Psoas muscle (tissue), 8 donors: ENCODE measurements at places on chromosomes 6 and 20.

GRCh38 chr6:7338031-7338430 lies 25.0 kb upstream of the SSR1 start:
- no peak for DNase-seq

GRCh38 chr6:110703010-110703905 lies 112.0 kb downstream of the CDK19 start:
- DNase-seq = no peak

DNA sequence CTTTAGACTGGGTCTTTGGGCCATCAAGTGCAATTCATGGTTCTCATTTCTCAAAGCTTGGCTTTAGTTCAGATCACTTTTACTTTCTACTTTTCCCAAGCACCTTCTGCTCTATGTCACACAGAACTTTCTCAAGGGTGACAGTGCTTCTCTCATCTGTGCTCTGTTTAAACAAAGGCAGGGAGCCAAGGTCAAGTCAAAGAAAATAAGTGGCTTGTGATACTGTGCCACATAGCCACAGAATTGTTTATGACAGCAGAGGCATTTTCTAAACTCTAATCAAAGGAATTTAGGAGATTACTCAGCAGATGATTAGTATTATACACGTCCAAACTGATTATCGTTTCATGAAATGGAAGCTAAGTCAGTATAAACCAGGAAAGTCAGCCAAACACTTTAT lies 348.0 kb downstream of the HDGFL1 start:
- no peak for DNase-seq

GRCh38 chr20:3687655-3688054 lies 5.8 kb upstream of the ADAM33 start:
- DNase-seq = no peak

DNA sequence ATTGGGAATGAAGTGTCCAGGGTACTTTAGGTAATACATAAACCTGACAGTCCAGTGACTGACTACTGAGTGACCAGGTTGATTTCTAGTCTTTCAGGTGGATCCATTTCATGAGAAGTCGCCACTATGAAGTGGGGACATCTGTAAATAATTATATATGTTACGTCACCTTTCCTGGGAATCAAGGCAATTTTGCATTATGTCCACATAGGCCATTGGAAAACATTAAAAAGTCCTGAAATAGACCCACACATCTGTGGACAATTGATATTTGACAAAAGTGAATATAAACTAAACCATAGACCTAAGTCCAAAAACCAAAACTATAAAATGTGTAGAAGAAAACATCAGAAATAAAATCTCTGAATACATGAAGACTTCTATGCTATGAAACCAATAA lies 231.5 kb downstream of the C6orf118 start:
- DNase-seq = no peak
